Activated naive CD8-positive, alpha-beta T cell treated with anti-CD3 and anti-CD28 coated beads, Interleukin-2, amount 50 U/mL, for 24 hours (primary cell): ENCODE measurements at places on chromosomes 12 and 14.

GRCh38 chr12:1469070-1469469 lies 125.3 kb downstream of the FBXL14 start:
- no peak for DNase-seq

DNA sequence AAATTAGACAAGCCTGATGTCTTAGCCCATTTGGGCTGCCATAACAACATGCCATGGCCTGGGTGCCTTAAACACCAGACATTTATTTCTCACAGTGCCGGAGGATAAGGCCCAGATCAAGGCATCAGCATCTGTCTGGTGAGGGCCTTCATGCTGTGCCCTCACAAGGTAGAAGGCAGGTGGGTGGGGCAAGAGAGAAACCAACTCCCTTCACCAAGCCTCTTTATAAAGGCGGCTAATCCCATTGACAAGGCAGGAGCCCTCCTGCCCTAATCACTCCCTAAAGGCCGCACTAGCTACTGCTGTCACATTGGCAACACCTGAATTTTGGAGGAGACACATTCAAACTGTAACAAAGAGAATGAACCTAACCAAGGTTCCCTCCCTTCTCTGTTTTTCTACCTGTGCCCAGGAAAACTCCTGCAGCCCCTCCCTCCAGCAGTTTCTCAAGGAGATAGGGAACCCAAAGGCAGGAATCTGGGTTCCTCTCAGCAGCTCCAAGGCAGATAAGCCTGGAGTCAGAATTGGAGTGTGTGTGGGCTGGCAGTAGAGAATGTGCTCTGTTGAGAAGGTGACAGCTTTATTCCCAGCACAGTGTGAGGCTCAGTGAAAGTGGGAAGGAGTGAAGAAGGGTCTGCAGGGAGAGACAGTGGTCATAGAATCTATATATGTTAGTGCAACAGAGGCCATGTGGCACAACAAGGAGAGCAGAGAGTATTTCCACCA lies 21.7 kb upstream of the GPATCH2L start:
- no peak for DNase-seq

- DNase-seq = no peak
Measured at GRCh38 chr12:6201213-6201608, 1.0 kb downstream of the CD9 start.

- DNase-seq = no peak
Measured at GRCh38 chr12:2287589-2287988, 234.8 kb downstream of the CACNA1C start.

- no peak for DNase-seq
Measured at GRCh38 chr12:132351751-132352495, 22.5 kb upstream of the GALNT9 start.

DNA sequence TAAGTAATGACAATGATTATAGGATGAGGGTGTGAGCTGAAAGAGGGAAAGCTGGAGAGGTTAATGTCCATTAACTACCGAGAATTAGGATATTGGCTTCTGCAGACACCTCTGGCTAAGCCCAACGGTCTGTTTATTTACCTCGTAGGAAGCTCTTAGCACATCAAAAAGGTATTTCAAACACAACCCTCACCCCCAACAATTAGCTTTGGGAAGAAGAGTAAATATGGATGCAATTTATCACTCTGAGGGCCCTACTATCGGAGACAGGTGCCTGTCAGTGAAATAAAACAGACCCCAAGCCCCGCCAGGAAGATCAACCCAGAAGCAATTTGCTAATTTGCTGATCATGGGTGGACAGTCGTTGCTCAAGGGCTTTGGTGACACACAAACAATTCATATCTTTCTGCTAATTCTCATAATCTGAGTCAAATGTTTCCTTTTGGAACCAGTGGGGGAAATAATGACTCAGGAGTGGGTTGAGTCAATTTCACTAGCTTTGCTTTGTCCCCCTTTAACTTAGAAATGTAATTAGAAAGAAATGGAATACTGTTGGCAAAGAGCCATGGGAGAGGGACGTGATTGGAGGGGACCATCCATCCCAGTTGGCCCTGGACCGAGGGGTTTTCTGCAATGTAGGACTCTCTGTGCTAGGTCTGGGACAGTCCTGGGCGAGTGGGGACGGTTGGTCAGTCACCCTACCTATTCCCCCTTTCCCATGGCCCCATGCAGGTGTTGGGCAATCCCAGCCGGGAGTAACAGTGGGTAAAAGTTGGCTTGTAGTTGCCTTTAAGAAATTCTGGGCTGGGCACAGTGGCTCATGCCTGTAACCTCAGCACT lies 99.1 kb upstream of the MED13L start:
- no peak for DNase-seq
